Astrocyte of the spinal cord (primary cell): ENCODE measurements at places on chromosomes 5 and 9.

GRCh38 chr5:40078898-40079575, 600.7 kb upstream of the PTGER4 start:
- DNase-seq: no peak

DNA sequence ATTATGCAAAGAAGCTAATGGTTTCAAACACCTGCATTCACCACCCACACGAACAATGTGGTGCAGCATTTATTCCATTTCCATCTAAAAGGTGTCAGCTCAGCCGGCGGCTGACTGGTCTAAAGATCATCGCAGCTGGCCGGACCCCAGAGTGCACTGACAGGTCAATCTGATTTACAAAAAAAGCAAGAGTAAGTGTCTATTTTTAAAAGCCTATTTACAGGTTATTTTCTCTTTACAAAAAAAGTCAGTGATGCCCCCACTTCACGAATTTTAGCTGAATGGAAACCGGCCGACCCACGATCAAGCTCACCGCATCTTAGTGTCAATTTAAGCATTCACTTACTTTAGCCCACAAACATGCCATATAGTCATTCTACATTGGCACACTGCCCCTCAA, 58.3 kb downstream of the SEMA4D start:
- no peak for DNase-seq

DNA sequence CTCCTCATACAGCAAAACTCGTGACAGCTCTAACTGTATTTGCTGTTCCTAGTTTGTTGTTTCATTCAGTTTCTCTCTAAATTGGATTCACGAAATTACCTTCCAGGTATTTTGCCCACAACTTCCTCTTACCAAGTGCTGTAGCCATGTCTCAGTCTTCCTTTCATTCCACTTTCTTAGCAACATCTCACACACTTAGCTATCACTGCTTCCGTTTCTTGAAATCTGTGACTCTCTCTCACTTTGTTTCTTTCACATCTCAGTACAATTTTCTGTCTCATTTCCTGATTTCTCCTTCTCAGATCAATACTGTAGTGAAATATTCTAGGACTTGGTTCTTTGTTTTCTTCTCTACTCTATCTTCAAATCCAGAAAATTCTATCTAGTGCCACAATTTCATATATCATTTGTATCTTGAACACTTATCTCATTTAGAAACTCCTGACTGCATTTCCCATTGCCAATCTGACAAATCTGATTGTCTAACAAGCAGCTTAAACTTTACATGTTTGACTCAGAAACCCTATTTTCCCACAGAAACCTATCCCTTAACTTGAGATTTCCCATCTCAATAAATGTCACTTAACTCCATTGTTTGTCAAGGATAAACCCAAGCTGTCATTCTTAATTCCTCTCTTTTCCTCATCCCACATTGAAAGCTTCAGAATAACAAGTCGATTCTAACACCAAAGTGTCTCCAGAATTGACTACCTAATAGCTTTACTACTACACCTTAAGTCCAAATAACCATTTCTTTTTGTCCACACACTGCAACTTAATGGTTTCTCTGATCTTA, 303.1 kb downstream of the CDH12 start:
- no peak for DNase-seq

DNA sequence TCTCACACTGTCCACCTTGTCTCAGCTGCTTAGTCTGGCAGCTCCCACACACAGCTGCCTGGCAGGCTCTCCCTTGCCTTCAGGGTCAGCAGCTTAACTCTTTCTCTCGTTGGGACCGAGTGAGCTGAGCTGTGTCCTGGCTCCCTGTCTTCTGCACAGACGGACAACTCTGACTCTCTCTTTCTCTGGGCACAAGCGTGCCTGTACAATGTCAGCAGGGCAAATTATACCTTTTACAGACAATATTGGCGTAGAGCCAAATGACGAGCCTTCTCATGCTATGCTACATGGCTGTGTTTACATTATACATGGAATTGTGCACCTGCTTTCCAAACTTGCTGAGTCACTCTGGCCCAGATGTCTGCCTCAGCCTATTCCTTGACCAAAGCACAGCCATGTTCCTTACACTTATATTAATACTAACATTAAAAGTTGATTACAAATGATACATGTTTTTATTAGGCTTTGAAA, 188.6 kb downstream of the CYLC2 start:
- no peak for DNase-seq

DNA sequence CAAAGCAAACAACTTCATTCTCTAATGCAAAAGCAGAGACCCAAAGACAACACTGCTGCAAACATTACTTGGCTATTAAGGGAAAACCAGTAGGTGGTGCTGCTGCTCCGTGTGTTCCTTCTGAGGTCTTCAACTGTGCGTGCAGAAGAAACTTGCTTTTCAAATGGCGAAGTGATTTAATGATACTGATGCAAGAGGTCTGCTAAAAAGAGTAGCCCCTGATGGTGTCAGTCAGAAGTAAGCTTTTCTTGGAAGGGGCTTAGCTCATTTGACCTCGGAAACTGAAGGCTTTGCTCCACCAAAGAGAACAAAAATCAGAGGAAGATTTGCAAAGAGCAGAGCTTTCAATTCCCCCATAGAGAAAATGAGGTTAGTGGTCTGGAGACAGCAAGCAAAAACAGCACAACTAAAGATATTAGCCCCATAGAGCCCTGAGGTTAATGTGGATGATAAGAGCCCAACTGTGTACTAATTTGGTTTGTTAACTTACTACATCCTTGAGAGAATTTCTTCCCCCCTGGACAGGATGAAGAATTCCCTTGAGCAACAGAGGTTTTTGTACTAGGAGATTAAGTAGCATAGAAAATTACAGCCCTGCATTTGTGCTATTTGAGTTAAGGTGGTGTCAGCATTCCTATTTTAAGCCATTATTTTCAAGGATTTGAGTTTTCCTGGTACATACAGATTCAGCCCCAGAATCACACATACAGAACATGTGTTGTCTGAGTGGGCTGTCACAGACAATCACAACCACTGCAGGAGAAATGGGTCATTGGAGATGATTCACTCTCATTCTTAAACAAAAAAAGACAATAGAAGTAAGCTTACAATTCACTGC, 153.2 kb upstream of the C9orf72 start:
- DNase-seq: peak; percentile 71

DNA sequence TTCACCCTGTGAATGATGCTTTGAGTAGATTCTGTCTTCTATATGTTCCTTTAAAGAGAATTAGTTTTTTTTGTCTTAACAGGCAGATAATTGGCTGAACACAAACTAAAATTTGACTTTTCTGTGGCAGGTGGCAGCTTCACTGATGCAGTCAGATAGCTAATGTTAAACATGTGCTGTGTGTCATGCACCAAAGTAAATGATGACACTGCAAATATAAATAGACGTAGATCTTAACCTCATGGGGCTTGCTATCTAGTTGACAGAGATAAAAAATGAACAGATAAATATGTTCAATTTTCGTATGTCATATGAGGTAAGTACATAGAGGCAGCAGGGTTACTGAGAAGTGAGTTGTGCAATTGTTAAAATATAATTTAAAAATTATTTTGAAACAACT, 82.7 kb downstream of the PARP8 start:
- DNase-seq: no peak

DNA sequence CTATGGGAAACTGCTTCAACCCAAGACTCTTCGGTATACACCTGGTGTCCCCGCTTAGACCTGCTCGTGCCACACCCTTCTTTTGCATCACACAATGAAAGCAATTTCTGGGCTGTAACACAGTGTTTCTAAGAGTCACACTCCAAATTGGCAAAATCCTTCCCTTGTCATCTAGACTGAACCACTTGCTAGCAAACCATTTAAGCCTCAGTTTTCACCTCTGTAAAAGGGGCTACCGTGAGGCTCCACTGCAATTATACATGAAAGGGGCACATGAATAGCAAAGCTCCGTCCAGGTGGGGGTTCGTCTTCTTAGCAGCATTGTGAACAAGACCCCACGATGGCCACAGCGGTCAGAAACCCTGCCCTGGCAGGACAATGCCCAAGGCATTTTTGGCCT, 166.8 kb downstream of the PAX5 start:
- no peak for DNase-seq

DNA sequence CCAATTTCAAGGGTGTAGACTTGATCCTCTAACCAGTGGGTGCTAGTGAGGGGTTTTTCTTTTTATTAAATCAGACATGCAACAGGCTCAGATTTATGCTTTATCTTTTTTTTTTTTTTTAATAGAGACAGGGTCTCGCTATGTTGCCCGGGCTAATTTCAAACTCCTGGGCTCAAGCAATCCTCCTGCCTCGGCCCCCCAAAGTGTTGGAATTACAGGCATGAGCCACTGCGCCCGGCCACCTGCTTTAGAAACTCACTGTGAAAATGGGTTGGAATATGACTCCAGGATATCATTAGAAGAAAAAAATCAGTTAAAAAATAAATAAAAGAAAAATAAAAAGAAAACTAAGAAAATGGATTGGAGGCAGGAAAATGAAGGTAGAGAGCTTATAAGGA, 50.7 kb downstream of the STOM start:
- DNase-seq: no peak

DNA sequence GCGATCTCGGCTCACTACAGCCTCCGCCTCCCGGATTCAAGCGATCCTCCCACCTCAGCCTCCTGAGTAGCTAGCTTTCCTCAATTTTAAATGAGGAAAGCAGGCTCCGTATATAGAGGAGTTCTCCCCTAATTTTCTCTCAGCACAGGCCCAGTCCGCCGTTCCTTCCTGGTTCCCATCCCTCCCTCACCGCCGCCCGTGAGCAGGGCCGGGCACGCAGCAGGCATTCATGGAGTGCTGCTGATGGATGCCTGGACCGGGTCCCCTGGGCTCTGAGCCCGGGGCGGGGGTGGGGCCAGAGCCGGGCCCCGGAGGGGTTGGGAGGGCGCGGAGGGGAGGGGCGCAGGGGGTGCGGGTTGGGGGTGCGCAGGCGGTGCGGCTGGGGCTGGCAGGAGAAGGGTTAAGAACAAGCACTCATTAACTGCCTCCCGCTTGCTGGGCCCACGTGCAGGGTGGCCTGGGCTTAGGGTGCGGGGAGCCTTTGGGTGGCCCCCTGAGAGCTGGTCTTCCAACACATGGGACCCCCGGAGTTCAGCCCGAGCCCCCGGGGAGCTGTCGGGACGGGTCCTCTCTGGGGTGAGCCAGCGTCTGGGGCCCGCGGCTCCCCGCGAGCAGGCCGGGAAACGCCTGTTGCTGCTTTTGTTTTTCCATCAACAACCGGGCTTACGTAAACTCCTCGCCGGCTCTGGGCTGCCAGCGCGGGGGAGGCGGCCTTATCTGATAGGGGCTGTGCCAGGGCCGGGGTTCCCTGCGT, 33.7 kb downstream of the LHX2 start:
- peak; percentile 24 for DNase-seq

DNA sequence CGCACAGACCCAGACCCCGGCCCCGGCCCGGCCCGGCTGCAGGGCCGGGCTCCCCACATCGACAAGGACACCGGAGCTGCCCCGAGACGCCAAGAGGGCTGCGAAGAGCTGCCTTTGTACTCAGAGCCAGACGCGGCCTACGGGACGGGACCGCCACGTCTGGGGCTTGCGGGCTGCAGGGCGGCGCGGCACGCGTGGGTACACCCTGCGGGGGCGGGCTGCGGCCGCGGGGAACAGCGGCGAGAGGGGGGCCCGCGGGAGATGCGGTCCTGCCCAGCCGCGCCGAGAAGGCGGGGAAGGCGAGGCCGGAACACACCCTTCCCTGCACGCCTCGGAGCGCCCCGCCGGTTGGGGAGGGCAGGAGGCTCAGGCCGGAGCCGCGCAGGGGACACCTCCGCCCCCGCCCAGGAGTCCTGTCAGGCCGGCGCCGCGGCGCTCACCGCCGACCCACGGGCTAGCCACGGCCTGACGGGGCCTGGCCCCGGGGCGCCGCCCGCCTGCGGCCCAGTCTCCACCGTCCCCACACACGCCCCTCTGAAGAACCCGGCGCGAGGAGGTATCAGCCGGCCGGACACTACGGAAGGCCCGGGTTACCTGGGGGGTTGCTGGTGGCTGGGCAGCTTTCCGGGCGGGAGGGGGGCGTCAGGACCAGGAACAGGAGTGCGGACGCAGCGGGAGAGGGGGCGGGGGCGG, 478 bp downstream of the RAB14 start:
- no peak for DNase-seq

- DNase-seq: no peak
Observed at GRCh38 chr5:178462816-178463215, 127.4 kb downstream of the COL23A1 start.

GRCh38 chr5:173138707-173139106, 5.6 kb upstream of the BNIP1 start:
- no peak for DNase-seq

GRCh38 chr5:40437452-40437861, 242.3 kb upstream of the PTGER4 start:
- DNase-seq: peak; percentile 80

DNA sequence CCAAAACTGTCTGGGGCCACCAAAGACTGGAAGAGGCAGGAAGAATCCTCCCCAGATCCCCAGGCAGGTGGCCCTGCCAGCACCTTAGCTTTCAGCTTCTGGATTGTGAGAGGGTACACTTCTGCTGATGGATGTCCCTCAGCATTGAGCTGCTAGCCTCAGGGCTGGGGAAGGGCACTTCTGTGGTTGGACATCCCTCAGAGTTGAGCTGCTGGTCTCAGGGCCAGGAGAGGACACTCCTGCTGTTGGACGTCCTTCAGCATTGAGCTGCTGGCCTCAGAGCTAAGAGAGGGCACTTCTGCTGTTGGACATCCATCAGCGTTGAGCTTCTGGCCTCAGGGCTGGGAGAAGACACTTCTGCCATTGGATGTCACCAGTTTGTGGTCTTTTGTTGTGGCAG, 83.8 kb upstream of the FCN1 start:
- DNase-seq: no peak

- DNase-seq: peak; percentile 72
Observed at GRCh38 chr5:58407042-58407719, 52.7 kb downstream of the PLK2 start.

DNA sequence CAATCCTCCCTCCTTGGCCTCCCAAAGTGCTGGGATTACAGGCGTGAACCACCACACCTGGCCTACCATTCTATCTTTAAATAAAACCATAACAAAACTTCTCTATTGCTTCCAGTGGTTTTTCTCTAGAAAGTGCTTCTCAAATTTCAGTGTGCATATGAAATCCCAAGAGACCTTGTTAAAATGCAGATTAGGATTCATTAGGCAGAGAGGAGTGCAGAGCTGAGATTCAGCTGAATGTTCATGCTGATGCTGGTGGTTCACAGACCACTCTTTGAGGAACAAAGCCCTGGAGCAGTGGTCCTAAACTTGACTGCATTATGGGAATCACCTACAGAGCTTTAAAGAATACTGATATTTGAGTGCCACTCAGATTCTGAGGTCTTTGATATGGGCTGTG, 28.2 kb downstream of the CARD6 start:
- no peak for DNase-seq

DNA sequence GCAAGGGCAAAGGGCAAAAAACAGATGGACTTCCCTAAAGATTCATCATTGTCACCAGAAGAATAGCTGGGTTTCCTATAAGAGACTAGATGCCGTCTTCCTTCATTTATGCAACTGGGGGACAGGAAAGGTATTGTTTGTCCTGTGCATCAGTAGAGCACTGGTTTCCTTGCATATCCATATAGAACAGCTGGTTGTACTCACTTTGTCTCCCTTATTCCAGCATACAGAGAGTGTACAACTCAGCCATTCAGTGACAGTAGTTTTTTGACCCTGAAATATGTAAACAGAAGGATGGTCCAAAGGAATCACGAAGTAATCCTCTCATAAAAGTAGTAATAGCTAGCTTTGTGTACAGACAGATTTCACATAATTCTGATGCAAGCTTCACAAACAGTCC, 22.5 kb upstream of the MAST4 start:
- DNase-seq: no peak

GRCh38 chr9:15069106-15069505, 158.9 kb upstream of the FREM1 start:
- DNase-seq: no peak
